Kidney capillary endothelial cell (primary cell): ENCODE measurements at places on chromosomes 6 and 20.

- DNase-seq: peak; percentile 16
These were observed 97.3 kb downstream of the ANKRD60 start for GRCh38 chr20:58131151-58131550.

DNA sequence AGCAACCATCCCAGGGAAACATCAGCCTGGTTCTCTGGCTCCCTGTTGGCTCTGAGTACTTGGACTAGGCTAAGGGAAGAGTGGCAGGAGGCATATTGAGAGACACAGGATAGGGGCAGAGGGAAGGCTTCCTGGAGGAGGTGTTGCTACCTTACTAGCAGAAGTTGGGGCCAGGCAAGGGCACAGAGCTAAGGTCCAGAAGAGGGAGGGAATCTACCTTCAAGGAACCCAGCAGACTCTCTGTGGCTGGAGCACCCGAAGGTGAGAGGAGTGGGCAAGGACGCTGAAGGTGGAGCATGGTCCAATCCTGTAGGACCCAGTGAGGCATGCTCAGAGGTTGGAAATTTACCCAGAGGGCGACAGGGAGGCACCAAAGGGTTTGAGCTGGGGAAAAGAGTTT is 191.9 kb downstream of the TFAP2C start:
- DNase-seq: no peak

GRCh38 chr6:133251688-133252087 is 10.5 kb downstream of the EYA4 start:
- no peak for DNase-seq

GRCh38 chr6:52136934-52137467 is 49.2 kb upstream of the IL17A start:
- DNase-seq: no peak

- no peak for DNase-seq
These were observed 35.3 kb downstream of the PANK2 start for GRCh38 chr20:3924304-3925112.

- peak; percentile 48 for DNase-seq
These were observed 102.6 kb upstream of the TNFAIP3 start for GRCh38 chr6:137764464-137764863.

GRCh38 chr6:169263374-169263773 is 9.7 kb upstream of the THBS2 start:
- no peak for DNase-seq

- DNase-seq: no peak
These were observed 4.2 kb downstream of the PRRT1 start for GRCh38 chr6:32147401-32148132.

- peak; percentile 26 for DNase-seq
These were observed 104.0 kb downstream of the COL12A1 start for GRCh38 chr6:75101896-75102295.

GRCh38 chr6:31270788-31271640 is 878 bp downstream of the HLA-C start:
- DNase-seq: peak; percentile 39

DNA sequence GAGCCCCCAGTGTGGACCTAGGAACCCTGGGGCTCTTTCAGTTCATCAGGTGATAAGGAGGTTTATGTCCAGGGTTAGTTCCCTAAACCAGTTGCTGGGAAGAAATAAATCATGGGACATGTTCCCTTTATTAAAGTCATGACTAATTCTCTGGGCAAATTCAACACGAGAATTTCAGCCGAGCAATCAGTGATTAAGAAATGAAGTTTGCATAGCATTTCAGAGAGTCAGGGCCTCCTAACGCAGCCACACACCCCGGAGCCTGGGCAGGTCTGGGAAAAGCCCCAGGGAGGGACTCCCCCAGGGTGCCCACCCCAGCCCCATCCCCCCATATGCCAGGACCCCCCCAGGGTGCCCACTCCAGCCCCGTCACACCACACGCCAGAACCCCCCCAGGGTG is 20.1 kb downstream of the SLCO4A1 start:
- no peak for DNase-seq

DNA sequence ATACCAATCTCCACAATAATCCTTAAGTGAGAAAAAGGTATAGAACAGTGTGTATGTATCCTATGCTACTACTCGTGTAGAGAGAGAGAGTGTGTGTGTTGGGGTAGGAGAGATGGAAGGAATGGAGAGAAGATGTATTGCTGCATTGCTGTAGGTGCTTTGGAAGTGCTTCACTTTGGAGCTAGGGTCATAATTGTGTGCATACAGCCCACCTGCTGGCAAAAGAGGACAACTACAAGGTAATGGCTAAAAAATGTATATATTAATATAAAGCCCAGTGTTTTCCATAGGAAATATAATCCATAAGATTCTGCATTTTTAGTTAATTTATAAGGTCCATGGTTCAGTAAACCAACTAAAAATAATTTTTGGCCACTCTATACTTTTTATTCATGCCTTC is 36.1 kb downstream of the SERAC1 start:
- peak; percentile 33 for DNase-seq

GRCh38 chr20:63317061-63317460 is 24.1 kb downstream of the COL20A1 start:
- DNase-seq: no peak

- no peak for DNase-seq
These were observed 249.1 kb downstream of the LY86 start for GRCh38 chr6:6837541-6838080.
